ENCODE measurements at places on chromosomes 3 and 15. TPM values are rescaled to one million over a fixed set of nuclear protein-coding genes. Genes with fewer than 3 reads are reported as not detected.

- no peak for DNase-seq
Measured at GRCh38 chr3:179020112-179020511, 51.5 kb downstream of the ZMAT3 start.

DNA sequence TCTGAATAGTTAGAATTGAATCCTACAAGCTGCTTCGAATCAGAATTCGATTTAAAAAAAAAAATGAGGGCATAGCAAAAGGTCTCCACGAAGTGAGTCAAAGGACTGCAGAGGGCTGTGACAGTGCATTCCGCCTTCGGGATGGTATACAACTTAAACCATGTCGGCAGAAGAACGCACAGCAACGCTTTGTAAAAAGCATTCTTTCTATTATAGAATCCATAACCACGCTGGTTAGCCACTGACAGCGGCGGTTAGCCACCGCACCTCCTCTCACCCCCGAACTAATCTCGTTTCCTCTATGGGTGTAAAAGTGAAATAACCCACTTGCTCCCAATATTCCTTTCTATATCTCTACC is 664 bp upstream of the PIK3CA start:
- DNase-seq = no peak

DNA sequence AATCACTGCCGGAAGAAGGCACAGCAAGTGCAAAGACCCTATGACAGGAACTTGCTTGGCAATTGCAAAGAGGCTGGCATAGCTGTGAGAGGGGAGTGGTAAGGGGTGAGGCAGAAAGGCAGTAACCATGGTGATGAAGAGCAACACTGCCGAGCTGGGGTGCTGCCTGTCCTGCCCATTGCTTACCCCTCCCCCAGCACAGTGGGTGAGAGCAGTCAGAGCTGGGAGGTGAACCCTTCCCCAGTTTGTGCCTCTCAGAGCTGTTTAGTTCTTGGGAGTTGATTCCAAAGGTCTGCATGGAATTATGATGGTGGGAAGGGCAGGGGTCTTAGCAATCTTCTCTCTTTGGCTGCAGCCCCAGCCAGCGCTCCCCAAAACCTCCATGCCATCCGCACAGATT is 8.8 kb downstream of the TYRO3 start:
- no peak for DNase-seq

The SEMA7A gene
- polyA plus RNA-seq = 6.6 TPM

The NCKIPSD gene
- polyA plus RNA-seq = 21.0 TPM

GRCh38 chr3:99842826-99843589 is 25.3 kb downstream of the CMSS1 start:
- no peak for DNase-seq

DNA sequence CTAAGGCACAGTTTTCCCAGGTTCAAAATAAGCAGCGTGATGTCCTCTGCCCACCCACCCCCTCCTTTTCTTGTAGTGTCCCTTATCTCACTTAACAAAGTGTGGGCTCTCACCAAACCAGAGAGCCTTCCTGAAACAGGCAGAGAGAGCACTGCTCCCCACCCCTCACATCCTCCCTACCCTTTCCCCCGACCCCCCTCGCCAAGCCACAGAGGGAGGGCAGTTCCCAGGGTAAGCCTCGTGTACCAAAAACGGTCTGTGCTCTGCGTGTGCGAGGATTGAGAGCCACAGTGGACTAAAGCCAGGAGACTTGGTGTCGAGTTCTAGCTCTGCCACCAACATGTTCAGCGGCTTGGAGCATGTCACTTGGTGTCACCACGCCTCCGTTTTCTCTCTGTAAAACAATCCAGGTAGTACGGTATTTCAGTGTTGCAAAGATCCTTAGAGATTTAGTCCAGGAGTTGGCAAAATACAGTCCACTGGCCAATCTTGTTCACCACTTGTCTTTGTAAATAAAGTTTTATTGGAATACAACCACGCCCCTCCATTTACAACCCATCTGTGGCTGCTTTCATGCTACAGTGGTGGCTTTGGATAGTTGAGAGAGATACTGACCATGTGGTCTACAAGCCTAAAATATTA is 249.9 kb downstream of the OPA1 start:
- no peak for DNase-seq

DNA sequence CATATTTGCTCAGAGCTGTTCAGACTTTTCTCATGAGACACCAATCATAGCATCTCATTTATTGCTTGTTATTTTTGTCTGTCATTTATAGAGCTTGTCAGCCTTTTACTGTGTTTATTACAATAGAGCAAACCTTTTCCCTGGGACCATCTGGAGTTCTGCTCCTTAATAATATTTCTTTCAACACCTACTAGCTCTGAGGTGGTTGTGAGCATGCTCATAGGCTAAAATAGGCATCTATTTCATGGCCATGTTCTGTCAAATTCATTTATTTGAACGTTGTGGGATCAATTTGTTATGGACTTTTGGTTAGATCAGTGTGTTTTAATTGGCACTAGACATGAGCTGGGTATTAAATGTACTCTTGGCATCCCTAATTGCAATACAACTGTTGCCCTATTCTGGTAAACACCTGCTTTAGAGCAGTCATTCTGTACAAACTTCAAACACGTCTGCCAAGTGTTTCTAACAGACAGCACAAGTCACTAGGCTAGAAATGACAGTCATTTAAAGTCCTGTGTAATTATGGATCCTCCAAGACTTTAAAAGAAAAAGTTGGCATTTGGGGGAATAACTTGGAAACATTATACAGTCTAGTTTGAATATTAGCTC is 766.3 kb downstream of the ZNF385D start:
- no peak for DNase-seq

GRCh38 chr3:104291878-104292277 is 1074.8 kb upstream of the ALCAM start:
- DNase-seq = no peak

GRCh38 chr15:47035475-47036406 is 681.6 kb upstream of the SEMA6D start:
- DNase-seq = no peak

DNA sequence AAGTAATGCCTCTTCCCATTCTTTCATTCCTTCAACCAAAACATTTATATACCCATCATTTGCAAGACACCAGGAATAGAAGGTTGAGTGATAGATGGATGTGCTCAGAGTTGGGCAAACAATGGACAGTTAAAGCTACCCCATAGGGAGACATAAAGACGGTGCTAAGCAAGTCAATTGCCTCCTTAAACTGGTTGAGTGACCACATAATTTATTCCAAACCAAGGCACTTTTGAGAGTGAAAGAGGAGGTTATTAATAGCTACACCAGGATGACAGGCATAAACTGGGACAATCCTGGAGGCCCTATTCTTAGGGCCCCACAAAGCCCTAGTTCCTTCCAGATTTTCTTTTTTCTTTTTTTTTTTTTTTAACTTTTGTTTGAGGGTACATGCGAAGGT is 21.4 kb upstream of the DYNC1LI1 start:
- no peak for DNase-seq

DNA sequence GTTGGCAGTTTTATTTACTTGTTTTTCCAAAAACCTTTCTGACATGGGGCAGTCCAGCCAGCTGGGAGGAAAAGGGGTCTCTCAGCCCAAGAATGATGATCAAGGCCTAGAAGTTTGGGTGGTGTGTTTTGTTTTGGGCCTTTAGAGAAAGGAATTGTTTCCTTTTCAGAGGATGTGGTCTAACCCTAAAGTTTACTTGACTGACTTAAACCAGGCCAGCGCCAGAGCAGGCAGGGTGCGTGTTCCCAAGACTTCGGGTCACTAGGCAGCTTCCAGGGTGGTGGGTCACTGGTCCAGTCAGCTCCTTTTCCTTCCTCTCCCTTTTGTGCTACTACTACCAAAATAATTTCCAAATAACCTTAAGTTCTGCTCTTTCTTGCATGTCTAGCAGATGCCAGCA is 4.9 kb downstream of the FLNB start:
- no peak for DNase-seq

DNA sequence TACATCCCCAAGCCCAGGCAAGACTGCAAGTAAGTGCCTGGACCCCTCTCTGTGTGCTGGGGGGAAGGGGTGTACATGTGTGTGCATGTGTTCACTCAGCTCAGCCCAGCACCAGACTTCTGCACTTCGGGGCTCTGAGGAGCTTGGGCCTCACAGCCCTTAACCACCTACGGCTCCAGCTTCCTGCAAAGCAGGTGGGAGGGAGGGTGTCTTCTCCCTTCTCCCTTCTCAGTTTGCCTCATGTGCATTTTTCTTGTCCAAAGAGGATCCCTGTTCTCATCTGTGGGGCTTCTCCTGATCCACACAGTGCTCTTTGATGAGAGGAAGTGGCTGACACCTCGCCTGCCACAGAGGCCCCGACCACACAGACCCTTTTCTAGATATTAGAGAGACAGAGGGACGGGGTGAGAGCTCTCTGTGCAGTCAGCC is 69.3 kb downstream of the MESD start:
- DNase-seq = no peak

The IL17RD gene
- 52.2 TPM for polyA plus RNA-seq

- no peak for DNase-seq
Measured at GRCh38 chr15:57353317-57353804, 22.9 kb upstream of the CGNL1 start.
